GM13976 (cell line): ENCODE measurements at places on chromosomes 4 and X.

- peak; percentile 41 for DNase-seq
Measured at GRCh38 chr4:151045907-151046306, 30.8 kb upstream of the LRBA start.

DNA sequence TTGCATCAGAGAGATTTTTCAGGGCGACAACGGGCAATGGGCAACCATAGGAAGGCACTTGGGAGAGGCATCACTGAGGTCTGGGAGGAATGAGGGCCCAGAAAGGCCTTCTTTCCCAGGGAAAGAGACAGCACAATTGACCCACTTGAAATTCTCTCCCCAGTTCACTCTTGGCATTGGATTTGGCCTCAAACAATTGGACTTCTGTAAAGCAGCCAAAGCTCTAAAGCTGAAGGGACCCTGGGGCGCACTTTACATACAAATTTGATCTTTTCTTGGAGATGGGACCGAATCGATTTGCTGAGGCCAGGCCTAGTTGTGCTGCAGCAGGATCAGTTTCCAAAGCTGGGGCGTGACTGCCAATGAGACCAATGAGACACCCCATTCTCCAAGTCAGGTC, 3.2 kb downstream of the ARHGAP36 start:
- no peak for DNase-seq

DNA sequence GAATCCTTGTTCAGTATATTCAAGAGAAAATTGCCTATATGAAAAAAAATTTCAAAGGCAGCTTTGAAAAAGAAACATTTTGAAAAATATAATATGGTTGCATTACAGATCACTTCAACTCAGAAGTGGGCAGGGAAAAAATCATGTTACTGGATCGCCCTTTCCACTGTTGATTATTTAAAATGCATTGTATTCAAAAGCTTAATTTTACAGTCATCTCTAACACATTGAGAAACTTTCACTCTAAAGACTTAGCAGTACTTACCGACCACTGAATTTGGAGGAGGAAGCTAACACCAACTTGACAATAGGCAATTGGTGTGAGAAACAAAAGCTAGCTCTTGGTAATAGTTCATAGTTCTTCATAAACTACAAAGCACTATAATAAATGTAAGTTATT, 101.9 kb downstream of the CEP135 start:
- no peak for DNase-seq

DNA sequence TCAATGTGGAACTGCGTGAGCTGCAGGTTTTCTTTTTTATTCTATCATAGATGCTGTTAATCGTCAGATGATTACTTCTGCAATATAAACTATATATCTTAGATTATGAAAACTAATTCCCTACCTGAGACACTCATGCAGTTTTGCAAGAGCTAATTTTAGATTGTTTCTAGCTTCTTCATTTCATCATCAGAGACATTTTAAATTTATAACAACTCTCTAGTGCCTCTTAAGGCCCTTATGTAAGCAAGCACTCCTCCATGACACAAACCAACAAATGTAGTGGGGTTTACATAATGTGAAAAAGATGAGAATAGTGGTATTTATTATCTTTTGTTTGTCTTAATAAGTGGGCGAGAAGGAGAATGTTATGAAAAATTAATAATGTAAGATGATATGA, 170.2 kb upstream of the ETNPPL start:
- DNase-seq, result no peak

DNA sequence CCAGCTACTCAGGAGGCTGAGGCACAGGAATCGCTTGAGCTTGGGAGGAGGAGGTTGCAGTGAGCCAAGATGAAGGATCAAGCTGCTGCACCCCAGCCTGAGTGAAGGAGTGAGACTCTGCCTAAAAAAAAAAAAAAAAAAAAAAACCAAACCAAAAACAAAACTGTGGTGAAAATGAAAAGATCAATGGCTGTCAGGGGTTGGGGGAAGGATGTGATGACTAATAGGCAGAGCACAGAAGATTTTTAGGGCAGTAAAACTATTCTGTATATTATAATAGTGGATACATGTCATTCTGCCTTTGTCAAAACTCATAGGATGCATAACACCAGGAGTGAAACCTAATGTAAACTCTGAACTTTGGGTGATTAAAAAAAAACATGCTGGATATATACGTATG, 69.9 kb upstream of the ELOVL6 start:
- DNase-seq, result peak; percentile 28

GRCh38 chr4:1293531-1293941, 3.8 kb downstream of the MAEA start:
- DNase-seq, result no peak

DNA sequence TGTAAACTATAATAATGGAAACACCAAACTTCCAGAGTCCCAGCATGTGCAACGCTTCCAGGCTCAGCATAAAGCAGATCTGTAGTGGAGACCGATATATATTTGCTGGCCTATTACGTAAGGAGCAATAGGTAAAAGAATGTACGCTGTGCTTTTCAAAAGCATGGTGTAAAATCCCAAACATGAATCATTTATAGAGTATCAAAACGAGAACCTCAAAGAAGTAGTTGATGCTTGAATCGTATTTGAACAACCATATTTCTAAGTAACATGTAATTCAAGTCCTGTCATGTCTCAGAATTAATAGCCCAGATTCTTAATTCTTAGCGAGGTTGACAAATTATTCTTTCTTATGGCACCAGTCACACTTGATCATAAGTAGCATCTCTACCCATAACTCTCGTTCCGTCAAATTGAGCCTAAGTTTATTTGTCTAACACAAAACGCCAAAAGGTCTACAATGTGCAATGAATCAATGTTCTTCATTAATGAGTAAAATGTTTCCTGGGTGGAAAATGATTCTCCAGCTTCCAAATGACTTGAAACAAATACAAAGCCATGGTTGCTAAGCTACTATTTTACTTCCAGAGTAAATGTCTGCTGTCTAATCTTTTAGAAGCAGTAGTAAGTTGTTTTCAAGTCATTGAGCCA, 811.5 kb upstream of the FRG1 start:
- no peak for DNase-seq

- DNase-seq, result no peak
Measured at GRCh38 chr4:28225050-28225449, 1364.4 kb downstream of the STIM2 start.

GRCh38 chr4:158035662-158036195, 137.1 kb downstream of the GASK1B start:
- DNase-seq, result no peak

GRCh38 chrX:7060444-7060843, 87.1 kb upstream of the STS start:
- DNase-seq, result no peak

- DNase-seq, result no peak
Measured at GRCh38 chrX:67050760-67051159, 411.9 kb upstream of the EDA2R start.

DNA sequence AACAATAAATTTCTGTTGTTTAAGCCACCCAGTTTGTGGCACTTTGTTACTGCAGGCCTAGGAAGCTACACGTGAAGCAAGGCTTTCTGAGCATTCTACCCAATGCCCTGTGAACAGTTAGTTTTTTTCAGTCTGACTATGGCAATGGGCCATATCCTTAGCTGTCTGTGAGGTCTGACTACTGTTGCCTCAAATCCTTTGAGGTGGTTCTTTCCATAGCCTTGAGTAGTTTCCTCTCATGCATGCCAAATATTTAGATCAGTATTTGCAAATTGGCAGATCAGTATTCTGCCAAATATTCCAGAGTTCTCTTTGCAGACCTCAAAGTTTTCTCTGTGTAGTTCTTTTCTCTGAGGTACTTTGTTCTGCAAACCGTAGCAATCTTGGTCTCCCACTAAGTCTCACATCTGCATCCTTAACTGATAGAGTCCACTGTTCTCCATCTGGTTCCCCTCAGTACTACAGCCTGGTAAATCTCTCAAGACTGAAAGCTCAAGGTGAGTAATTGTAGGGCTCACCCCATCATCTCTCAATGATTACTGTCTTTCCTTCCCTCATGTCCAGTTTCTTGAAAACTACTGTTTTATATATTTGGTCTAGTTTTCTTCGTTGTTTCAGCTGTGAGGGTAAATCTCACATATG, 984.9 kb upstream of the INTU start:
- no peak for DNase-seq

DNA sequence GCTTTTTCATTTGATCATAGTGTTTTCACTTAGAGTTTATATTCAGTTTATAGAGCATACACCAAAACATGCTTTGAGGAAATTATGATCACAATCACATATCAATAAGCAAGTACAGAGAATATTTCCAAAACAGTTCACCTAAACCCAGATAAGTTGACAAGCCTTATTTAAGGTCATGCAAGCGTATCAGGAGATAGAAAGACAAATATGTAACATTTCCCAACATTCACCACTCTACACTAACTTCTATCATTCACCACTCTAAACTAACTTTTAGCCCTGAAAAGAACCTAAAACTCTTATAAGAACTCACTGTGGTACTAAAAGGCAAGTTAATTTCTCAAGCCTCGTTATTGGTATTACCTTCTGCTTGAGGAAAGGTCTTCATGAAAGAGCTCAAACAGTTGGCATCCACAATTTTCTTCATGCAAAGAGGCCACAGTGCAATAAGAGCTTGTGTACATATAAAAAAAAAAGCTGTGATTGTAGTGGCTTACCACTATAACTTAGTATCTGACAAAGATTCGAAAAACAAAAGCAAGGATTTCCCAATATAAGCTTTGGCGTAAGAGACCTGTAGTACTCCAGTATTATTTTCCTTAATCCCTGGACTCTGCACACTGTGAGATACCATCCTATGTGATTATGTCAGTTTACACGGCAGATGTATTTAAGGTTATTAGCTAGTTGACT, 903.3 kb downstream of the STIM2 start:
- no peak for DNase-seq

DNA sequence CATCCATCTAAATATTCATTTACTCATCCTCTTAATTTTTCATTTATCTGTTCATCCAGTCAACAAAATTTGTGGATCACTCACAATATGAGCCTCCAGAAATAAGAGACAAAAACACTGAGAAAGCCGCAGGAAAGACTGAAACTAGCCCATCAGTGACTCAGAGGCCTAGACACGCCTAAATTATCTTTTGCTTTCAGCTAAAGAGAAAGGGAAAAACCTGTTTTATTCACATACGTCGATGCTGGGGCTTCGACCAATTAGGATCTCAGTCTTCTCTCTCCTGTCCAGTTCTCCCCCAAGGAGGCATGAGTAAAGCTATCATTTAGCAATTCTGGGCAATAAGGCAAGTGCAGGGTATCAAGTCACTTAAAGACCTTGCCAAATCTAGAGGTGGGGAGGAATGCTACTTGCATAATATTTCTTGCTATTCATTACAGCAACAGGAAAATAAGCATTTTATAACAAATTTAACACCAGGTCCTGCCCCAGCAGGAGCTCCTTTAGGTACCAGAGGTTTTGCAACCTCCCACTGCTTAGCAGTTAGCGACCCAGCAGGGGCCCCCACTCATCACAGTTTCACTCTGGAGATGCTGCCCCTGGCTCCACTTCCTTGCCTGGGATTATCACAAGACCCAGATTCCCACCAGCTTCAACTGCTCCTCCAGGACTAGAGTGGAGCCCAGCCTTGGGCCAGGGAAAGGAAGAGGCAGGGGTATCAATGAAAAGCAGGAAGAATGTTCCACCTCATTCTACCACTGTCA, 30.1 kb upstream of the TMEM154 start:
- DNase-seq, result peak; percentile 53

- DNase-seq, result no peak
Measured at GRCh38 chrX:41722816-41723618, 964 bp upstream of the GPR82 start.

DNA sequence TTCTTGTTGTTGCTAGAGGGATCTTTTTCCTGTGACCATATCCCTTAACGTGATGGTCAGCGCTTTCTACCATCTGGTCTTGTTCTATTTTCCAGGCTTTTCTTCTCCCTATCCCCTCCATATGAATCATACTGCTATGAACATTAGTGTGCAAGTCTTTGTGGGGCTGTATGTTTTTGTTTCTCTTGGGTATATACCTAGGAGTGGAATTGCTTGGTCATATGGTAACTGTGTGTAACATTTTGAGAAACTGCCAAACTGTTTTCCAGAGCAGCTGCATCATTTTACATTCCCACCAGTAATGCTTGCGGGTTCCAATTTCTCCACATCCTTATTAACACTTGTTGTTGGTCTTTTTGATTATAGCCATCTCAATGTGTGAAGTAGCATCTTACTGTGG, 121.4 kb downstream of the SPRY1 start:
- DNase-seq, result no peak

DNA sequence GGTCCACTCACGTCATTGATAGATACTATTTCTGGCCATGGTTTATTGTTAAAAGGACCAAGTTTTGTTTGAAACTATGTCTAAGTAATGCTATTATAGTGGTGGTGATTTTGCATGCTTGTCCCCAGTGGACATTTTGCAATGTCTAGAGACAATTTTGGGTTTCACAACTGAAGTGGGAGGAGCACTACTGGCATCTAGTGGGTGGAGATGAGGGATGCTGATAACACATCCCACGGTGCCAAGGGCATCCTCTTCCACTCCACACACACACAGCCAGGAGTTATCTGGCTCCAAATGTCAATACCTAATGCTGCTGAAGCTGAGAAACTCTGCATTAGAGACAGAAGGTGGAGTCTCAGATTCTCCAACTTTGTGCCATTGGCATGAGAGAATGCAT, 131.2 kb downstream of the FRMPD4 start:
- DNase-seq, result no peak

GRCh38 chrX:109873574-109873973, 129.3 kb upstream of the TMEM164 start:
- no peak for DNase-seq

GRCh38 chr4:143482840-143483239, 30.7 kb upstream of the SMARCA5 start:
- DNase-seq, result peak; percentile 27

DNA sequence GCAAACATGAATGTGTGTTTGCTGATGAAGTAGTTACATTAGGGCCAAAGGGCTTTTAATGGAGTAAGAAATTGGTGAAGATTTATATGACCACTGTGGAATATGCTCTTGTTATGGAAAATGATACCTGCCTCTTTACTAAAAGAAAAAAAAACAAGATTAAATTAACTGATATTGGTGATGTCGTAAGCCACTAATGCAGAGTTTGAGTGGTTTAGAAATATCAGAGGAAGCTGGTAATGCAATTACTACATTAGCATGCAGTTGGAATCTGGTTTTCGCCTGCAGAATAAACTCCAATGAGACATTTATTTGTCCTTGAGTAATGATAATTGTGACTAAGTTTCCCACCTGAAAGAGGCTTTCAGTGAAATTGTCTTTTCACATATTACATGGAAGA, 597.9 kb downstream of the GALNTL6 start:
- no peak for DNase-seq

- DNase-seq, result no peak
Measured at GRCh38 chrX:17167915-17168314, 207.1 kb upstream of the NHS start.

DNA sequence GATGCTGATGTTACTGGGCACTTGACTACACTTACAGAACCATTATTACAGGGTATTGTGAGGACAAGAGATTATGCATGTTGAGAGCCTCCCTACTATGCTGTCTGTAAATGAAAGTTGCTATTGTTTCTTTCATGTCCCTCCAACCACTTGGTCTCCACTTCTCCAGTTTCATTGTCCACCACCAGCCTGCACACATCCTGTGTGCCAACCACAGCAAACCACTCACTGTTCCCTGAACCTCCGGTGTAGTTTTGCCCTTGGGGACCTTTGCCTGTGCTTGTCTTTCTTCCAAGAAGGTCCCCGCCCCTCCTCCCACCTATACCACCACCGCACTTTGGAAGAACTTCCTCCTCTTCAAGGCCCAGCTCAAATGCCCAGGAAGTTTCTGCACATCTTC, 43.1 kb upstream of the AFF2 start:
- no peak for DNase-seq

- no peak for DNase-seq
Measured at GRCh38 chr4:110640576-110640975, 17.7 kb upstream of the PITX2 start.

- no peak for DNase-seq
Measured at GRCh38 chr4:21571100-21571499, 377.5 kb downstream of the KCNIP4 start.
